ENCODE measurements at places on chromosomes 7 and 10.

DNA sequence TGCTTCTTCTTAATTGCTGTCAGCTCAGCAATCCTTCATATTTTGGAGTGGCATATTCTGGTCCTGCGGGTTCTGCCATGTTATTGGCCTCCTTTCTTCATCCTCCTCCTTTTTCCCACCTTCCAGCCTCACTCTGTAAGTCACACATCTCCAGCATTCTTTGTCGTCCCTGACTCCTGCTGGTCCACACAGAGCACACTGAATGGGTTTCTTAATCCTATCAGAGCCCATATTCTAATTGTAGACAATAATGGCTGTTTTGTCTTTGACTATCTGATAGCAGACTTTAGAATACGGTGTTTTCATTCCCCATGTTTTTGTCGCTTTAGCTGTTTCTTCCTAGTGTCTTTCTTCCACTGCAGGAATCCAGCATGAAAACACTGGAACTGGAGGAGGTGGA, 389.6 kb downstream of the REEP3 start:
- H3K4me3 ChIP-seq = no peak overlapping the region
- DNase-seq = no peak
- H3K36me3 ChIP-seq = no peaks in the 10 kb centered on the region
- no peaks in the 10 kb centered on the region for H3K4me1 ChIP-seq
- no peaks in the 10 kb centered on the region for H3K27me3 ChIP-seq
- no peak overlapping the region for H3K27ac ChIP-seq

DNA sequence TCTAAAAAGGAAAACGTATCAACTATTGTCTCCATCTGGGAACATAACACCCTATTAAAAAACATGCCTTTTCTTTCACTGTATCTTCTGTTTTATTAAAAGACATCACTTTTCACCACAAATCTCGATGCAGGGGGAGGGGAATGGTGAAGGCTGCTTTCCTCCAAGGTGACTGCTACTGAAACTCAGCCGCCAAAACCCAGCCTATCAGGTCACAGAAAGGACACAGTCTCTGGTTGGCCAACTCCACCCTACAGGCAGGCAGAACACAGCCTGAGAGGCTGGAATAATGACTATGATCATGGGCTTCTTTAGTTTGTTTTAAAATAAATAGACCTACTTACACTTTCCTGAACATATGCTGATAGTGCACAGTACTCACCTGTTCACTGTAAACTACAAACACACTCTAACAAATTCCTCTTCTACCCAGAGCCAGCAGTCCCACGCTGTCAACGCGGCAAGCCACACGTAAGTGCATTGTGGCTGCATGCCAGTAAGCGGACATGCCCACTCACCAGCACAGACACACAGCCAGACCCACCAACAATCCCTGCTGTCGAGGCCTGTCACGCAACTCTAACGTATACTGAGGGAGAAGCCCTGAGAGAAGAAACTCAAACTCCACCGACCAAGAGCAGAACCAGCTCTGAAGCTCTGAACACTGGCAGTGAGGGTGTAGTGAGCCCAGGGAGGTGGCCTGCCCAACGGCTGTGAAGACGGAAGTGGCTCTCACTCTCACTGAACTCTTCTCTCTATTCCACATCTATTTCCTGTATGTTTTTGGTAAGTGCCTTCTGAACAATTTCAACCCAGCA, 41.8 kb downstream of the NCAPG2 start:
- no peak for DNase-seq
- no peak overlapping the region for H3K4me3 ChIP-seq
- H3K36me3 ChIP-seq = peaks cover 11% of the 10 kb centered on the region
- H3K27ac ChIP-seq = no peak overlapping the region
- no peaks in the 10 kb centered on the region for H3K4me1 ChIP-seq

DNA sequence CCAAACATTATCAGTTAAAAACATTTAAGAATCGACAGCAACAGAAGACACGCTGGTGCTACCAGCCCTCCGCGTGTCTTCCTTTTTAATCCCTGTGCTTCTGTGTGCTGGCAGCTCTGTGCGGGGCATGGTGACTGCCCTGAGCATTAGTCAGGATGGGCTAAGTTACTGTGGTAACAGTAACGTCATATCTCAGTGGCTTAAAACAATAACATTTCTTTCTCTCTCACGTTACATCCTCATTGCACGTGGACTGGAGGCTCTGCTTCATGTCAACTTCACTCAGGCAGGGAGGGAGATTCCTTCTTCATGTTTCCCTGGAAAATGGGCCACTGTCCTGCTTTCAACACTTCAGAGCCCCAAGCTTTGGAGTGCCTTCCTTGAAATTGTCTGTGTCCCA, 378.5 kb downstream of the CCSER2 start:
- no peaks in the 10 kb centered on the region for H3K27me3 ChIP-seq
- H3K4me1 ChIP-seq = no peaks in the 10 kb centered on the region
- H3K4me3 ChIP-seq = no peak overlapping the region
- H3K27ac ChIP-seq = no peak overlapping the region

GRCh38 chr7:114426824-114427223, 12.2 kb downstream of the FOXP2 start:
- H3K36me3 ChIP-seq = no peaks in the 10 kb centered on the region
- H3K4me1 ChIP-seq = no peaks in the 10 kb centered on the region
- no peaks in the 10 kb centered on the region for H3K27me3 ChIP-seq
- H3K4me3 ChIP-seq = no peak overlapping the region
- no peak overlapping the region for H3K27ac ChIP-seq

DNA sequence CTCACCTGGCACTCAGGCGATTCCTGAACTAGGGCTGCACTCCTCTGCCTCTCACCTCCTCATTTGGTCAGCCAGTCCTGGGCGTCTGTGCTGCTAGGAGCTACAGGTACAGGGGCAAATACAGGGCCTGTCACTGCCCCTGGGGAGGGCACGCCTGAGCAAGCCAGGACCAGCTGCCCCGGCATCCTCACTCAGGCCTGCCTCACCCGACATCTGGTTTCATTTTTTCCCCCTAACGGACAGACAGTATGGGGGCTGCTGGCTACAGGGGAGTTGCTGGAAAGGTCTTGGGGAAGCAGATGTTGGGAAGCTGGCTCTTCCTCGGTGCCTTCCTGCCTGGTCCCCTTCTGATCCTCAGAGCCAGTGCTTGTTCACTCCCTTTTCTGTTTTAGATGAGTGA, 77.3 kb upstream of the PPIF start:
- H3K4me1 ChIP-seq = peaks cover 50% of the 10 kb centered on the region
- H3K27ac ChIP-seq = no peak overlapping the region
- no peak overlapping the region for H3K4me3 ChIP-seq
- no peaks in the 10 kb centered on the region for H3K27me3 ChIP-seq
- DNase-seq = no peak
- H3K36me3 ChIP-seq = peaks cover 22% of the 10 kb centered on the region

GRCh38 chr10:22103701-22104470, 100.4 kb upstream of the DNAJC1 start:
- no peak overlapping the region for H3K27ac ChIP-seq
- H3K27me3 ChIP-seq = no peaks in the 10 kb centered on the region
- no peak for DNase-seq
- H3K4me3 ChIP-seq = no peak overlapping the region
- H3K36me3 ChIP-seq = no peaks in the 10 kb centered on the region
- H3K4me1 ChIP-seq = no peaks in the 10 kb centered on the region

DNA sequence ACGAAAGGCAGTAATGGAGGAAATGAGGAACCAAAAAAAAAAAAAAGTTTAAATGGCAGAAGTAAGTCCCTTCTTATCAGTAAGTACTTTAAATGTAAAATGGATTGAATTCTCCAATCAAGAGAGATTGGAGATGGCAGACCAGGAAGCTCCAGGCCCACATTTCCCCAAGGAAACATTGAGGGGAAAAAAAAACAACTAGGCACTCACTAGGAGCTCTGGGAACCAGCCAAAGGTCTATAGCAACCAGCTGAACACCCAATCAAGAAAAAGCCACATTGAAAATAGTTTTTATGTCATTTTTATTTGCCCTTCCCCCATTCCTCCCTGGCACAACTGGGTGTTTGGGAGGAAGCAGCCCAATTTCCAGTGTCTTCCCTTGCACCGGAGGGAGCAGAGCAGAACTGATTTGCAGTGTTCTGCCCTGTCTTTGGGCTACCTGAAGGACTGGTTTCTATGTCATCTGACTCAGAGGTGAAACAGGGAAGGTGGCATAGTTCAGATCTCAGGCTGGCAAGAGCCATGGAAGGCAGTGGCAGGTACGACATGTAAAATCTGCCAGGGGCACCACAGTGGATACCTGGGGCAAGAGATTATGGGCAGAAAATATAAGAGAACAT, 121.9 kb downstream of the SMURF1 start:
- H3K36me3 ChIP-seq = peaks cover 7% of the 10 kb centered on the region
- no peak for DNase-seq
- no peaks in the 10 kb centered on the region for H3K4me1 ChIP-seq
- H3K27ac ChIP-seq = no peak overlapping the region
- no peak overlapping the region for H3K4me3 ChIP-seq

GRCh38 chr10:15265558-15265957, 97.1 kb upstream of the NMT2 start:
- H3K27me3 ChIP-seq = no peaks in the 10 kb centered on the region
- no peak overlapping the region for H3K27ac ChIP-seq
- H3K4me1 ChIP-seq = no peaks in the 10 kb centered on the region
- no peak for DNase-seq
- peaks cover 2% of the 10 kb centered on the region for H3K36me3 ChIP-seq

- H3K4me3 ChIP-seq = no peak overlapping the region
- no peaks in the 10 kb centered on the region for H3K4me1 ChIP-seq
- no peaks in the 10 kb centered on the region for H3K36me3 ChIP-seq
- no peaks in the 10 kb centered on the region for H3K27me3 ChIP-seq
- H3K27ac ChIP-seq = no peak overlapping the region
Measured at GRCh38 chr10:112288486-112288885, 5.3 kb downstream of the TECTB start.

- peak overlapping the region; percentile 73 for H3K27ac ChIP-seq
- DNase-seq = no peak
- no peak overlapping the region for H3K4me3 ChIP-seq
- H3K36me3 ChIP-seq = peaks cover 15% of the 10 kb centered on the region
- peaks cover 58% of the 10 kb centered on the region for H3K4me1 ChIP-seq
Measured at GRCh38 chr7:137981668-137982067, 20.2 kb downstream of the CREB3L2 start.

- H3K4me1 ChIP-seq = no peaks in the 10 kb centered on the region
- H3K4me3 ChIP-seq = no peak overlapping the region
- no peak overlapping the region for H3K27ac ChIP-seq
- no peak for DNase-seq
Measured at GRCh38 chr7:92115821-92116220, 18.5 kb downstream of the CYP51A1 start.

- no peaks in the 10 kb centered on the region for H3K36me3 ChIP-seq
- no peak overlapping the region for H3K27ac ChIP-seq
- peak; percentile 28 for DNase-seq
- H3K4me1 ChIP-seq = no peaks in the 10 kb centered on the region
- no peak overlapping the region for H3K4me3 ChIP-seq
Measured at GRCh38 chr7:80807166-80807900, 111.5 kb downstream of the SEMA3C start.

DNA sequence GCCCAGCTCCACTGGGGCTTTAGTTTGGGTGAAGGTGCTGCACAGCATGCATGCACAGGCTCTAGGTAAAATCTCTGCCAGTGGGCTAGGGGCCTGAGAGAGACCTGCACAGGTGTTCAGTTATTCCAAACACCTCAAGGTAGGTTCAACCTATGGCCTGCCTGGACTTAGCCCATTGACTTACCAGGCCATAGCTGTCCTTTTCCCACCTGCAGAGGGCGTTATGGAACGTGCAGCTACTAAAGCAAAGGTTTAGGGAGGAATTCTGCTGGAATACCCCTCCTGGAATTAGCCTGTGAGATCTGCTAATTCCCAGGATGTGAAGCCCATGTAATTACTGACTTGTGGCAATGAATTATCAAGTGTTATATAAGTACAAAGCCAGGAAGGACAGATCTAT, 3.6 kb downstream of the VWC2 start:
- H3K4me3 ChIP-seq = no peak overlapping the region
- no peaks in the 10 kb centered on the region for H3K4me1 ChIP-seq
- H3K36me3 ChIP-seq = no peaks in the 10 kb centered on the region
- no peak for DNase-seq

DNA sequence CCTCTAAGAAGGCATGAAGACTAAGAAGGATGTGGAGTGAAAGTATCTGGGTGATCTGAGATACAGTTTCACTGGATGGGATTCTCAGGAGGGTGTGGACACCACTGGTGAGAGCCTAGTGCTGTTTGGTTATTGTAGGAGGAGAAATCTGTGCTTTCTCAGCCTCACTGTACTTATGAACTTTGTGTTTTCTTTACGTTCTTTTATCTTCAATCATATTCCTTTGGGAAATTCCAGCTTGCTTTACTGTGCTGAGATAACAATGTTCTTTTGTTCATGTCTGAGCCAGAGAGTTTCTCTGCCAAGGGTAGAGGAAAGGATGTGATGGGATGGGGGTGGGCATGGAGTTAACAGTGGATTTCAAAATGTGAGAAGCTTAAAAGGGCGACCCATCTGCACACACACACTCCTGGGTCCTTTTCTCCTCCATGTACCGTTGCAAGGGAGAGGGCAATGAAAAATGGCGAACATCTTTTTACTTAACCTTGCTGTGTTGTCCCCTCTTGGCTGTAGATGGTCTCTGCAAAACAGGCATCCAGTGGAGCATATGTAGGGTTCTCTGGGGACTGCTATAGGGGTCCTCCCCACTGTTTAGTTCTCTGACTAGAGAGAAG, 25.0 kb upstream of the TAX1BP1 start:
- no peak overlapping the region for H3K4me3 ChIP-seq
- H3K27ac ChIP-seq = no peak overlapping the region
- no peaks in the 10 kb centered on the region for H3K27me3 ChIP-seq
- peaks cover 2% of the 10 kb centered on the region for H3K4me1 ChIP-seq
- no peaks in the 10 kb centered on the region for H3K36me3 ChIP-seq

DNA sequence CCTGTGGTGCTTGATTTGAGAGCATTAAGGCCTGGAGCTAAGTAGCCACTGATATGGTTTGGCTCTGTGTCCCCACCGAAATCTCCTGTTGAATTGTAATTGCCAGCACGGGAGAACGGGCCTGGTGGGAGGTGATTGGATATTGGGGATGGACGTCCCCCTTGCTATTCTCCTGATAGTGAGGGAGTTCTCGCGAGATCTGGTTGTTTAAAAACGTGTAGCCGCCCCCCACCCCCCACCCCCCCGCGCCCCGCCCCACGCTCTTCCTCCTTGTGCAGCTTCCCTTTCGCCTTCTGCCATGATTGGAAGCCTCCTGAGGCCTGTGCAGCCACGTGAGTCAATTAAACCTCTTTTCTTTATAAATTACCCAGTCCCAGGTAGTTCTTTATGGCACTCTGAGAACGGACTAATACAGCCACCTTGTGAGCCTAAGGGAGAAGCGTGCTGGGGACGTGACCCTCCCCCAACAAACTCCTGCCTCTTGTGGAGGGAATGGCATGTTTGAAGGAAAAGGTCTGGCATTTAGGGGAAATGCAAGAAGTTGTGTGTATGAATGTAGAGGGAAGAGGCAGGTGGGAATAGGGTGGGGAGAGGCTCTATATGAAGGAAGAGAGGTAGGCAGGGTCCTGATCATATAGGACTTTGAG, 118.0 kb upstream of the KMT2C start:
- H3K27me3 ChIP-seq = no peaks in the 10 kb centered on the region
- H3K4me3 ChIP-seq = no peak overlapping the region
- H3K27ac ChIP-seq = no peak overlapping the region
- H3K4me1 ChIP-seq = no peaks in the 10 kb centered on the region
- H3K36me3 ChIP-seq = no peaks in the 10 kb centered on the region

GRCh38 chr10:72228318-72228751, 12.3 kb upstream of the ASCC1 start:
- H3K36me3 ChIP-seq = peaks cover 15% of the 10 kb centered on the region
- H3K27me3 ChIP-seq = no peaks in the 10 kb centered on the region
- H3K4me3 ChIP-seq = no peak overlapping the region
- no peak for DNase-seq
